Central memory CD8-positive, alpha-beta T cell (primary cell): ENCODE measurements at places on chromosomes 6 and 20.

GRCh38 chr20:20452254-20452676, 84.4 kb downstream of the INSM1 start:
- H3K4me1 ChIP-seq = peaks cover 21% of the 10 kb centered on the region
- H3K4me3 ChIP-seq = peak overlapping the region; percentile 68
- no peaks in the 10 kb centered on the region for H3K27me3 ChIP-seq
- H3K36me3 ChIP-seq = no peaks in the 10 kb centered on the region

GRCh38 chr6:110810896-110811586, 4.2 kb downstream of the CDK19 start:
- no peak overlapping the region for H3K27ac ChIP-seq
- H3K4me3 ChIP-seq = no peak overlapping the region
- H3K27me3 ChIP-seq = no peaks in the 10 kb centered on the region
- H3K4me1 ChIP-seq = peaks cover 23% of the 10 kb centered on the region
- no peak for DNase-seq

DNA sequence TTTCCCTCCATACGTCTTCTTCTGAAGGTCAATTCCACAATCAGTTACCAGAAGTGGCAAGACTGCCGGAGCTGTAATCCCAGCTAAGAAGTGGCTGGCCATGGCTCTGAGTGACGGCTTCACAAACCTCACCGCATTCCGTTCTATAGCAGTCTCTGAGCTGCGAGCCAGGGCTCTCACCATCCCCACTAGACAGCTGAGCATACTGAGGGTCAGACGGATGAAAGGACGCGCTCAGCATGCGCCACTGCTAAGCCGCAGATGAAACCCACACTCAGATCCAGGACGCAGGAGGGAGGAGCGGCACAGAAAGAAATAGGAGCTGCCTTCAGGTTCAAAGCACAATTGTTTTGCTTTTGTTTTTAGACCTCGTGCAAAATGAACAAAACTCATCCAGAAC, 97.9 kb downstream of the ANKRD60 start:
- H3K36me3 ChIP-seq = no peaks in the 10 kb centered on the region
- H3K4me1 ChIP-seq = no peaks in the 10 kb centered on the region
- no peak overlapping the region for H3K4me3 ChIP-seq
- H3K27me3 ChIP-seq = peaks cover 88% of the 10 kb centered on the region
- DNase-seq = no peak
- no peak overlapping the region for H3K27ac ChIP-seq

DNA sequence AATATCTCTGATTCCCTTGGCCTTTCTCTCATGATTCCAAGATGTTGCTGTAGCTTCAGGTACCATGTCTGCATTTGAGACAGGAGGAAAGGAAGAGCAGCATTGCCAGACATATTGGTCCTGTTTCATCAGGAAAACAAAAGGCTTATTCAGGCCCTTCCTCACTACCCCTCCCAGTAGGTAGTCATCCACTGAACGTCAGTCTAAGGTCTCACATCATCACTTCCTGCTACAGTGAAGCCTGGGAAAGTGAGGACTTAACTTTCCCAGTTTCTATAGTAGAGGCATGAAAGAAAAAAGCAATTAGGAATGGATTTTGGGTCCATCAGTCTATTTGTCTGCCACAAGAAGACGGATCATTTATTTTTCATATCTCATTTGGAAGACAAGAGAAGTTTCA, 85.7 kb upstream of the SOX4 start:
- H3K27me3 ChIP-seq = peaks cover 8% of the 10 kb centered on the region
- no peaks in the 10 kb centered on the region for H3K4me1 ChIP-seq
- no peaks in the 10 kb centered on the region for H3K36me3 ChIP-seq
- no peak overlapping the region for H3K4me3 ChIP-seq
- no peak overlapping the region for H3K27ac ChIP-seq

DNA sequence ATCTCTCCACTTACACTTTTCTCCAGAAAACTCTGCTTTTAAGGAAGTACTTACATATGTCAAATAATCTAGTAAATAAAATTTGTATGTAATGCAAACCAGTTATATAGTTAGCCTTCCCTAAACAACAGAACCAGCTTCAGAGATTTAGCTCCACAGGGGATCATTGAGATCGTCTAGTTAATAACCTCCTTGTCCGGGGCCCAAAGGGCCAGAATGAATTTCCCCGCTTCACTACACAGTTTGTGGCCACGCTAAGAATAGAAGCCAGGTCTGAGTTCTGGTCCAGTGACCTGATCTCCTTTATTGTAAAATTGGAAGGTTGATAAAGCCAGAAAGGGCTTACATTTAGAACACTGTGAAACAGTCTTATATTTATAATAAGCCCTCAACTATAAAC, 245.2 kb downstream of the TPBG start:
- no peaks in the 10 kb centered on the region for H3K4me1 ChIP-seq
- no peak for DNase-seq
- H3K27ac ChIP-seq = no peak overlapping the region

DNA sequence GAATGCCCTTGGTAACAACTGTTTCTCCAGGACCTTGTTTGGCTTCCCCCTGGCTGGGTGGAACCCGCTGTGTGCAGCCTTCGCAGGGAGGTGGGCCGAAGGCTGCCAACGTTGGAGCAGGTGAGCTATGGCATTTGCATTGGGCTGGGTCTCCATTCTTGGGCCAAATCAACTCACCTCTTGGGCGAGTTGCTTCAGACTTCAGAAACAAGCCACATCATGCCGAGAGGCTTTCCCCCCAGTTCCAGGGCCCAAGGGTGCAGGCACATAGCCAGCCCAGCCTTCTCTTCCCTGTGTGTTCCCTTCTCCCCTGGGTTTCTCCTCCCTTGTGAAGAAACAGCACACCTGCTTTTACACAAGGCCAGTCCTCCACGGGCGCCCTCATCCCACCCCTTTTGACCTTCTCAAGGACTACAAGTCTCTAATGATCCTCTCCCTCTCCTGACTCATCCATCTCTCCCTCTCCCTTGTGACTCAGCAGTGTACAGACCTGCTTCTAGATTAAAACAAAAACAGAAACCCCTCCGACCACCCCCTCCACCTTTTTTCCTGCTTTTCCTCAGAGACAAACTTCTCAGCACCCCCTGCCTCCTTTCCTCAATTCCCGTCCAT, 41.6 kb downstream of the FAM209B start:
- H3K4me1 ChIP-seq = no peaks in the 10 kb centered on the region
- H3K27me3 ChIP-seq = peaks cover 52% of the 10 kb centered on the region
- no peaks in the 10 kb centered on the region for H3K36me3 ChIP-seq
- H3K27ac ChIP-seq = no peak overlapping the region
- no peak for DNase-seq

DNA sequence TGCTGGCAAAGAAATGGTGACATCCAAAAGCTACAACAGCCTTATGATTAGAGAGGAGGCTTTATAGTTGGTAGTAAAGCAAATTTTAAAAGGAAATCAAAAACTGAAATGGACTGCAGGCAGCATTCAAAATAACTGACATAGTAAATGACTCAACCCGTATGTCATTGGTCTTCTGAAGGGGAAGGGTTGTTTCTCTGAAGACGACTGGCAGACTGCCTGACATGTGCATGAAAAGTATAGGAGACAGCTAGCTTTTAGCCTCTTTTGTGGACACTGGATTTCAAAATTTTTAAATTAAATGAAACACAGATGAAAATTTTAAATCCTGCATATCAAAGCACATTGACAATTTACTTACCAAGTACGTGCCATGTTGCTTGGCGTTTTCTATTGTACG, 90.7 kb downstream of the TRMT6 start:
- peaks cover 17% of the 10 kb centered on the region for H3K4me1 ChIP-seq
- no peaks in the 10 kb centered on the region for H3K36me3 ChIP-seq
- no peak for DNase-seq
- no peak overlapping the region for H3K4me3 ChIP-seq
